ENCODE measurements at places on chromosomes 3 and 15. TPM values are rescaled to one million over a fixed set of nuclear protein-coding genes. Genes with fewer than 3 reads are reported as not detected.

- DNase-seq = no peak
Measured at GRCh38 chr3:81793410-81793809, 32.0 kb upstream of the GBE1 start.

DNA sequence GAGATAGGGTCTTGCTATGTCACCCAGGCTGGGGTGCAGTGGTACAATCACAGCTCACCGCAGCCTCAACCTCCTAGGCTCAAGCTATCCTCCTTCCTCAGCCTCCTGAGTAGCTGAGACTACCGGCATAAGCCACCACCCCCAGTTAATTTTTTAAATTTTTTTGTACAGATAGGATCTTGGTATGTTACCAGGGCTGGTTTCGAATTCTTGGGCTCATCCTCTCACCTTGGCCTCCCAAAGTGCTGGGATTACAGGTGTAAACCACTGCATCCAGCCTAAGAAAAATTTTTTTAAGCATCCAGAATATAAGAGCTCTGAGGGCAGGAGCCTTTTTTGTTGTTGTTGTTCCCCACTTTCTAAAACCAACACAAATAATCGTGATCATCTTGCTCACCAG is 14.4 kb upstream of the MAP6D1 start:
- DNase-seq = no peak

GRCh38 chr3:192091831-192092230 is 630.9 kb downstream of the PYDC2 start:
- DNase-seq = no peak

GRCh38 chr3:40680685-40681657 is 156.2 kb downstream of the ZNF621 start:
- DNase-seq = no peak

DNA sequence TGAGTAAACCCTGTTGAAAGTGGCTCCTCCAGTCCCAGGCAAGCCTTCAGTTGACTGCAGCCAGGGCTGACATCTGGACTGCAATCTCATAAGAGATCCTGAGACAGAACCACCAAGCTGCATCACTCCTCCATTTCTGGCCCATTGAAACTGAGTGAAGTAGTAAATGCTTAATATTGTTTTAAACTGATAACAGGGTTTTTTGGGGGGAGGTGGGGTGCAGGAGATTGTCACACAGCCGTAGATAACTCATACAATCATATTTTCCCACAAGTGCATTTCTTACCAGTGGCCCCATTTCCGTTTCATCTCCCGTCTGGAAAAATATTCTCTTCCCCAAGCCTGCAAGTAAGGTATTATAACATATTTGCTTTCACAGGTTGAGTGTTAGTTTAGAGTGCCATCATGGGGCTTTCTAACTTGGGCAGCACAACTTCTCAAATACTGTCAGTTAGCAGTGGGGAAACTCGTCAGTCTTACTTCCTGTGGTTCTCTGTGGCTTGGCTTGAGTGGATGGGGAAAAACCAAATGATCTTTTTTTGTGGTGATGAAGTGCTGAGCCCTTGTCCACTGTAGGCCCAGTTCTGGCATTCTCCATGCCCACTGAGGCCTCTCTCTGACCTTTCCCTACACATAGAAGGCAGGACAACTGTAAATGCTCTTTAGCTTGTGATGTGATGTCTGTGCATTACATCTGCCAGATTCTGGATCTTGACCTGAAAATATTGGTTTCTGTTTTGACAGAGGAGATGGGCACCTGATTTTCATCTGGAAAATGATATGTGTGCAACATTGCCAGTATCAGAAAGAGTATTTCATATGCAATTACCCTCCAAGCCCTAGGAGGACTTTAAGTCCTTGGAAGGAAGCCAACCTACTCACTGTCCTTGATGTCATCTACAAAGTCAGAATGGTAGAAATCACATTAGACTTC is 90.1 kb upstream of the BHLHE40 start:
- no peak for DNase-seq

DNA sequence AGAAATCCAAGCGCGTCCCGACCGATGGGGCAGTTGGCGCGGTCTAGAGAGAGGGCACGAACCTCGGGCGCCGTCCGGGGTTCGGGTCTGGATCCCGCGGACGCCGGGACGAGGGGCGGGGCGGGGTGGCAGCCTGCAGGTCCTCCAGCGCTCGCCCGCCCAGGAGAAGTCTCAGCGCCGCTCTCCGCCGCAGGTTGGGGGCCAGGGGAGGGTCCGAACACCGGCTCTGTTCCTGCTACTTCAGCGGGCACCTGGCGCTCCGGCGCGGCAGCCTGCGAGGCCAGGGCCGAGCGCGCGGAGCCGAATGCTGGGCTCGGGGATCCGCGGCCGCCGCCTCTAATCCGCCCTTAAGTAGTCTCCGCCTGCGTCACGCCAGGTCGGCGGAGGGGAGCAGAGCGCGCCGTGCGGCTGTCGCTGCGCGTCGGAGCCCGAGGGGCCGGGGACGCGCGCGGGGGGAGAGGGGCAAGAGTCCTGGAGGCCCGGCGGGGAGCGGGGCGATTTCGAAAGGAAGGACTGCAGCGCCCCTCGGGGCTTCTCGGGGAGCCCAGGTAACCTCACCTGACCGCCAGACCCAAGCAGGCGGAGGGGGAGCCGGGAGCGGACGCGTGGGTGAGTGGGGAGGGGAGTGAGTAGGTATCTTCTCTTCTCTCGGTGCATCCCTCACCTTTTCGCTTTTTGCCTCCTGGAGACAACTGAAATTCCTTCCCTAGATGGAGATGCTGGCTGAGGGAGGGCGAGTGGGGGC is at the start of gene GJD2:
Gene GJD2, minus strand, starts transcription at position 325 of the 745 bp plus-strand sequence. CDS start 510 bp downstream, outside the sequence.
- peak; percentile 75 for DNase-seq

- DNase-seq = no peak
Measured at GRCh38 chr3:189734061-189734460, 102.9 kb downstream of the TP63 start.

DNA sequence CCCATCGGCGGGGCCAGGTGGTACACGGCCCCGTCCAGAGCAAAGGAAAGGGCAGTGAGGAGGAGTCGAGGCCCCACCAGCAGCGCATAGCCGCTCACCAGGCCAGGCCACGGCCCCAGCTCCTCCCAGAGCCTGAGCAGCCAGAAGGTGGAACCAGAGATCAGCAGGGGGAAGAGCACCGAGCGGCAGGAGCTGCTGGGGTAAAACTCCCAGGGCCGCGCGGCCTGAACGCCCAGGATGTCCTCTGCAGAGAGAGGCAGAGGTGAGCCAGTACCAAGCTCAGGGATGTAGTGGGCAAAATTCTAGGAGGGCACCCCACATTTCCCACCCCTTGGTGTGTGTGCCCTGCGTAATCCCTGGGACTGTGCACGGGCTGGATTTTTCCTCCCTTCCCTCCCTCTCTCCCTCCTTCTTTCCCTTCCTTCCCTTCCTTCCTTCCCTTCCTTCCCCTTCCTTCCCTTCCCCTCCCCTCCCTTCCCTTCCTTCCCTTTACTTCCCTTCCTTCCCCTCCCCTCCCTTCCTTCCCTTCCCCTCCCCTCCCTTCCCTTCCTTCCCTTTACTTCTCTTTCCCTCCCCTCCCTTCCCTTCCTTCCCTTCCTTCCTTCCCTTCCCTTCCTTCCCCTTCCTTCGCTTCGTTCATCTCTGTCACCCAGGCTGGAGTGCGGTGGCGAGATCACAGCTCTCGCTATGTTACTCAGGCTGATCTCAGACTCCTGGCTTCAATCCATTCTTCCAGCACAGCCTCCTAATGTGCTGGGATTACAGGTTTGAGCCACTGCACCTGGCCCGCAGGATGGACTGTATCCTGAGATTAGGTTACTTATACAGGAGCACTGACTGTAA is 6.3 kb upstream of the NCBP2 start:
- no peak for DNase-seq

DNA sequence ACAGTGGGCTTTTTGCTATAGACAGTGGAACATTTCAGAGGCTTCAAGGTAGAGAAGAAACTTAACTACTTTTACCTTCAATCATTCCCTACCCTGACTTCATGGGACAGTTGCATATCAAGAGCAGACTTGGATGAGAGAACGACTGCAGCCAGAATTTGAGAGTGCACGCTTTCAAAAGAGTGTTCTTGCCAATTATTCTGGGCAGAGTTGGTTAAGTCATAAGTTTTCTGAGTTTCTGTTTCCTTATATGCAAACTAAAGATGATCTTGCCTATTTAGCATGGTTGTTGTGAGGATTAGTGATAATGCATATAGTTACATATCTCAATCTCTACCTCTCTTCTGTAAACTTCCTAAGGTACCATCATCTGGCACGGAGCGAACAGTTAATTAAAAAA is 7.6 kb downstream of the SLC9A9 start:
- no peak for DNase-seq

DNA sequence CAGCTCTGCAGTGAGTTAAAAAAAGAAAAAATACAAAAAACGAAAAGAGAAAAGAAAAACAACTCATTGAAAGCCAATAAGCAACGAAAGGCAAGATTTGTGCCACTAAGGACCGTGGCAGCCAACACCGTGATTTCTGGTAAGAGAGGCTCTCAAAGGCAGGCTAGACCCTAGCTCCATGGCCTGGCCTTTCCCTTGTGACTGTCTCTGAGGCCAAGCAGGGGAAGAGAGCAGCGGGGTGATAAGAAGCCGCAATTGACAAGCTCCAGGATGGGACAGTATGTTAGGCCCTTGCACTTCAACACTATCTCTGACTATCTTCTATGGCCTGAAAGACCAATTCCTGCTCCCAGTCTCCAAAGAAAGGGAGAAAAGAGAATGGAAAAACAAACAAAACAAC is 12.4 kb downstream of the APOD start:
- DNase-seq = no peak

DNA sequence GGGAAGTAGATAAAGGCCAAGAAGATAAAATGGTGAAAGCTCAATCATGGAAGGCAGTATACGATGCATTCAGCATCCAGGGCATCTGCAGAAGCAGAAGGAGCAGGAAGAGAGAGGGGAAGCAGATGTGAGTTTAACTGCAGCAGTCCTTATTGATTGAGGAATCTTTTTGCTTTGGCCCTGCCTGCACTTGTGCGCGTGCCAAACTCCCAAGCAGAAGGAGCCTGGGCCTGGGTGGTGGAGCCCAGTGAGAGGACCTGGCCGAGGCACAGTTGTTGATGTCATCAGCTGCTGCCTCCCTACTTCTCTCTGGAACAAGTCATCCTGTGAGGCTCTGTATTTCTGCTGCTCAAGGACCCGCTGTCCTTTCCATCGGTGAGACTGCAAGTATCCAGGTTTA is 65.5 kb upstream of the ROPN1 start:
- peak; percentile 79 for DNase-seq

Gene SLC38A3
- total RNA-seq = 1.4 TPM

Gene CLDN1
- total RNA-seq = 4.5 TPM

Gene CADPS
- 0.99 TPM for total RNA-seq

DNA sequence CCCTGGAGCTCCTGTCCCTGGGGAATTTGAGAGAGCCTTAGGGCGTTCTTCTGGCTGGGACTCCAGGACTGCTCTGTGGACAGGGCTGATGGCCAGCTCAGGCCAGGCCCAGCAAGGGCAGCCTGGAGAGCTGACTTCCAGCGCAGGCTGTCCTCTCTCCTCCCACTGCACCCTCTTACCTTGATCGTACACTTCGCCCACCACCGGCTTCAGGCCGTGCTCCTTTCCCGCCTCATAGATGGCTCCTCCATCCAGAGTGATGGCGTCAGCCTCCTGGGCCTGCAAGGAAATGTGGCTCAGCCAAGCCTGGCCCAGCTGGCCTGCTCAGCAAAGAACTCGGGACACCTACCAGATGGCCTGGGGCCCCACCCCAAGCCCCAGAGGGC is 3.1 kb downstream of the MELTF start:
- DNase-seq = no peak

DNA sequence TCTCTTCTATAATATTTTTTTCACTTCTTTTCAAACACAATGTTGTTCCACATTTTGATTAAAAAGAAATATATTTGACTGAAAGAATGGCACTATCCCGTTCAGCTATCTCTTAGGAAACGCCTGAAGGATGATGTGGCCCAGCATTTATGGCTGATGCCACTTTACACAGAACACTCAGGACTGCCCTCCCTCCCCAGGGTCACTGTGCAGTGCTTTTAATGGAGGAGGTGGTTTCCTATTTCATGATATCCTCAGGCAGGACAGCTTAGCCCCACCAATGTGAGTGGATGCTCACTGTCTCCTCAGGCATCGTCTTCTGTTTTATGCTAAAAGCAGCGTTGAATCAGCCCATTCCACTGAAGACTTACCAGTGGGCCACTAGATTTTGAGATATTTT is 135.9 kb downstream of the KCNAB1 start:
- no peak for DNase-seq

GRCh38 chr3:52277071-52277964 is 1.1 kb downstream of the WDR82 start:
- peak; percentile 94 for DNase-seq

DNA sequence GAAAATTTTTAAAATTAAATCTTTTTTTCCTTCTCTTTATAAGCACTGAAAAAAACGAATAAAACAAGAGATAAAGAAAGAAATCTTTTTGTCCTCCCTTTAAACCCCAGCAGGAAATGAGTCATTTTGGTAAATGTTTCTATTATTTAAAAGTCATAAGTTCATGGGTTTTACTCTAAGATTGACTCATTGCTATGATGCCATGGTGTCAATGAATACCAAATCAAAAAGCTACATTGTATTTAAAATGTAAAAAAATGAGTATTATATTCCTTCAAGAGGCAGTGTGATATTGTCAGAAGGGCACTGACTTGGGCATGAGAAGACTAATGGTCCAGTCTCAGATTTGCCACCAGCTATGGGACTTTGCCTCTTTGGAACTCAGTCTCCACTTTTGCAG is 303.4 kb upstream of the DNAJC19 start:
- no peak for DNase-seq

Measured in aorta (tissue), 5 donors.